ENCODE measurements at places on chromosomes 12 and 14. TPM values are rescaled to one million over a fixed set of nuclear protein-coding genes. Genes with fewer than 3 reads are reported as not detected.

Gene TSPAN19
- total RNA-seq, result not detected

Gene SMCO2
- total RNA-seq, result 0.36 TPM

Gene USP30
- total RNA-seq, result 10.2 TPM

Gene FGF6
- not detected for total RNA-seq

Gene NPFF
- not detected for total RNA-seq

Gene LTB4R
- total RNA-seq, result 3.2 TPM

Data from A549 treated with ZK216348 at 1 μM for 4 hours (cell line).